ENCODE measurements at places on chromosomes 12 and 14.

DNA sequence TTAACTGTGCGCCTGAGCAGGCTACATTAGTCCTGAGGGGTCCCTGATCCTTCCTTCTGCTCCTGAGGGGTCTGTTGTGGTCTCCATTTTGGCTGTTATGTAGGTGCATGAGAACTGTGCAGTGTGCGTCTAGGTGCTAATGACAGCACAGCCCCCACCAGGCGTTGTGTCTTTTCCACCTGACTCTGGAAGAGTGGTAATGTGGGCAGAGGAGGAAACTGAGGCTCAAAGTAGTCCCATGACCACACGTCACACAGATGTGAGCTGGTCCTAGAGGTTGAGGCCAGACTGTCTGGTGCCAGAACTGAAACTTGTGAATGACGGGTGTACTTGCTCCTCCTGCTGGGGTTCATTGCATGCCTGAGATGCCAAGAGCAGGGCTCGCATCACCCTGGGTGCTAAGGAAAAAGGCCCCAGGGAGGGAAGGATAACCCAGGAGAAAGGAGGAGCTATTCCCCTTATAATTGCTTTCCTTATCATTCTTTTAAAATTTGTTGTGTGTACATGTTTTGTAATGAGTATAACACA lies 111.8 kb downstream of the SLC25A47 start:
- no peak for DNase-seq

- no peak for DNase-seq
Observed at GRCh38 chr12:34289431-34290380, 267.4 kb downstream of the ALG10 start.

DNA sequence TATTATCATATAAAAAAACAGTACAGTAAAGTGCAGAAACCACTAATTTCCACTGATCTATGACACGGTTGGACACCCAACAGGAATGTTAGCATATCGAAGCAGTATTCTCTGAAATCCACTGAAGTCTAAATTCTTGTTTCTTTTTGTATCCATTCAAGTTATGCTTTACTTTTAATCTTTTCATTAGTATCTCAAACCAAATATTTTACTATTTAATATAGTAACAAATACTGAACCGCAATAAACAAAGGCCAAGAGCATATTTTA lies 41.1 kb downstream of the ATXN2 start:
- no peak for DNase-seq

DNA sequence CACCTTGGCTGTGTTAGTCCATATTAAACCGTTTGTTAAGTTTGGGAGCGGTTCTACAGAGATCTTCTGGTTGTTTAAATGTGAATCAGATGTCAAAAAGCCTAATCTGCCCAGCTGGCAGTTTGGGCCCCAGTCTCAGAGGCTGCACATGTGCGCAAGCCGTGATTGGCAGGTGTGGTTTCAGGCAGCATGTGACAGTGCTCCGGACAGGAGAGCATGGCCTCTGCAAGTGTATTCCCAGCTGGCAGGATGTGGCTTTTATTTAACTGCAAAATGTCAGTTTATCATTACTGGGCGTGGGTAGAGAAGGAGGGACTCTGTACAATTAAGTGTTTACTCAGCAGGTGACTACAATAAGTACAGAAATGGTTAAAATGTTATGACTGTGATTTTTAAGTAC lies 77.5 kb downstream of the PELI2 start:
- DNase-seq: no peak

DNA sequence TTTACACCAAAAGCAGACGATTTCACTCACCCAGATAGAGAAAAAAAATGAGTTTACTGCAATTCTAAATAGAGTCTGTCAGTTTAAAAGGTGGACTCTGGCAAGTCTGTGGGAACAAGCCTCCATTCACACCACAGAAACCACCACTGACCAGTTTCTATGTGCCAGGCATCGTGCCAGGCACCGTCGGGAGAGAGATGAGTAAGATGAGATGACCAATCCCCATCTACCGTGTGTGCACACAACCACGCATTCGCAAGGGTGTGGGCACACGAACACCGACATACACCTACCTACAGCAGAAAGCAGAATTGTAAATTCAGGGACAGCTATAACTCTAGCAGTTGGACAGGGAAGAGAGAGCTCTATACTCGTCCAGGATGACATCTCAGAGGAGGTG lies 58.3 kb downstream of the PRIMA1 start:
- DNase-seq: no peak

Data from activated CD4-positive, alpha-beta T cell treated with anti-CD3 and anti-CD28 coated beads, Interleukin-2, amount 50 U/mL, for 24 hours (primary cell).